Right atrium auricular region (tissue), 2 donors: ENCODE measurements at places on chromosomes 5 and 9.

GRCh38 chr5:67163863-67164595 is 32.6 kb downstream of the CD180 start:
- no peak for DNase-seq

- no peak for DNase-seq
Observed at GRCh38 chr5:114238771-114239313, 123.0 kb upstream of the KCNN2 start.

DNA sequence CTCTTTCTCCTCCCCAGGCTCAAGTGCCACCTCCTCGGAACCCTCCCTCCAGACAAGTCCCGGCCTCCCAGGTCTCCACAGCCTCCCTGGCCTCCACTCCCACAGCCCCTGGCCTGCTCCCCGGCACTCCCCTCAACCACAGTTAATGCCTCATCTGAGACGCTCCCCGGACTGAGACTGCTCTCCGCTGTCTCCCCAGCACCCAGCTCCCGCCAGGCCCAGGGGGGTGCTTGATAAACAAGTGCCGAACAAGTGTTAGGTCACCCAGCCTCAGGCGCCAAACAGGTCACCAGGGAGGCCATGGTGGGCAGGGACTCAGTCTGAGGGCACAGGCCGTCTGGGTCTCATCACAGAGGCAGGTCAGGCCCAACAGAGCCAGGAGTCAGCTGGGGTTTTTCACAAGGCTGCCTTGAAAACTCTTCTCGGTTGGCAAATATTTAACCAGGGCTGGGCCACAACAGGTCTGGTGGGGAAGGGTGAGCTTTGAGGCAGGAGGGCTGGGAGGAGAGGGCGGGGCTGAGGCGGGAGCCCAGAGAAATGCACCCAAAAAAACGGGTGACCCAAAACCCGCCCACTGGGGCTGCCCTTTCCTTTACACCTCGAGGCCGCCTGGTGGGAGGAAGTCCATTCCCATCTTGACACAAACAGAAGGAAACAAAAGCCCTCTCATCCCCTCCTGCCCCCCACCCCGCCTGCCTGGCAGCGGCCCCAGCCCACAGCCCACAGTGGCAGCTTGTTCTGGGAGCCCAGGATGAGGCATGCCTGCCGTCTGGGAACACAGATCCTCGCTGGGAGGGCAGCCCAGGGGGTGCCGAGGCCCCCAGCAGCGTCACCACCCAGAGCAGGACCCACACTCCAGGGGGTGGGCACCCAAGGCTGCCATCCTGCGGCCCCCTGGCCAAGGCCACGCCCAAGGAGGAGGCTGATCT is 66.6 kb upstream of the STXBP1 start:
- no peak for DNase-seq

- peak; percentile 13 for DNase-seq
Observed at GRCh38 chr5:149708981-149709594, 21.0 kb upstream of the PPARGC1B start.

DNA sequence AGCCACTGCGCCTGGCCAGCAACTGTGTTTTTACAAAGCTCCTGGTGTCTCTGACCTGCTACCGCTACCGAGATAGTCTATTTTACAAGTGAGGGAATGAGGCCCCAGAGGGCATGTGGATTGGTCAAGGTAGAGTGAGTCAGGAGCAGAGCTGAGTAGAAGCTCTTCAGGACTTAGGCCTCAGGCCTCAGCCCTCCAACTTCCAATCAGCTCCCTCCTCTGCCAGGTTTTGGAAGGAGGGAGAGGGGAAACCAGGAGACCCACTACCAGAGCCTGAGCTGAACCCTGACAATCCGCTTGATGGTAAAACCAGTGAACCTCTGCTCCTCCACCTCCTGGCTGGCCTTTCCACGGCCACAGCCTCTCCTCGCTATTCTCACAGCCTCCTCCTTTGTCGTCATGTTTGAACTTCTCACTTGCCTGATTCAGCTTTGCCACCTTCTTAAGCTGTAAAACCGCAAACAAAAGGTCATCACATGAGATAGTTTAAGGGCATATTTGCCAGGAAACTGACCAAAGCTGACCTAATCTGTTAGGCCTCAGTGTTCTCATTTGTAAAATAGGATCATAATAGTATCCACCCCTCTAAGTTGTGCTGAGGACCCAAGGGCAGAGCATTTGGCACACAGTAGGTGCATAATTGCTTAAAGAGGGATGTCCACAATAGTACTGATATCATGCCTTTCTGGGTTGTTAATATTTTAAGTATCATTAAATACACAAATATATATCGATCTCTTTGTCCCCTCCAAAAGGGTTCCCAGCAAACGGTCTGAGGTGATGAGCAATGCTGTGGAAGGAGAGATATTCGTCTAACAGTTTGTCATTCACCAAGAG is 1.7 kb downstream of the TRAF1 start:
- no peak for DNase-seq

- DNase-seq, result no peak
Observed at GRCh38 chr5:1186351-1187233, 14.8 kb upstream of the SLC6A19 start.

DNA sequence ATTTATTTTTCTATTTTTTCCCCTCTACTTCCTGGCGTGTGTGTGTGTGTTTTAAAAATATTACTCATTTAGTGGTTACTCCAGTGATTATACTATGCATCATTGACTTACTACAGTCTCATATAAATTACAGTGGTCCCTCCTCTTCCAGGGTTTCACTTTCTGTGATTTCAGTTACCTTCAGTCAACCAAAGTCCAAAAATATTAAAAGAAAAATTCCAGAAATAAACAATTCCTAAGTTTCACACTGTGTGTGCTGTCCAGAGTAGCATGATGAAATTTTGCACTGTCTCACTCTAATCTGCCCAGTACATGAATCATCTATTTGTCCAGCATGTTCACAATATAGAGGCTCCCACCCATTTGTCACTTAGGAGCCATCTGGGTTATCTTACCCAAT is 47.4 kb upstream of the CCDC112 start:
- DNase-seq, result no peak

GRCh38 chr5:172315587-172316493 is 32.3 kb upstream of the UBTD2 start:
- DNase-seq, result no peak

DNA sequence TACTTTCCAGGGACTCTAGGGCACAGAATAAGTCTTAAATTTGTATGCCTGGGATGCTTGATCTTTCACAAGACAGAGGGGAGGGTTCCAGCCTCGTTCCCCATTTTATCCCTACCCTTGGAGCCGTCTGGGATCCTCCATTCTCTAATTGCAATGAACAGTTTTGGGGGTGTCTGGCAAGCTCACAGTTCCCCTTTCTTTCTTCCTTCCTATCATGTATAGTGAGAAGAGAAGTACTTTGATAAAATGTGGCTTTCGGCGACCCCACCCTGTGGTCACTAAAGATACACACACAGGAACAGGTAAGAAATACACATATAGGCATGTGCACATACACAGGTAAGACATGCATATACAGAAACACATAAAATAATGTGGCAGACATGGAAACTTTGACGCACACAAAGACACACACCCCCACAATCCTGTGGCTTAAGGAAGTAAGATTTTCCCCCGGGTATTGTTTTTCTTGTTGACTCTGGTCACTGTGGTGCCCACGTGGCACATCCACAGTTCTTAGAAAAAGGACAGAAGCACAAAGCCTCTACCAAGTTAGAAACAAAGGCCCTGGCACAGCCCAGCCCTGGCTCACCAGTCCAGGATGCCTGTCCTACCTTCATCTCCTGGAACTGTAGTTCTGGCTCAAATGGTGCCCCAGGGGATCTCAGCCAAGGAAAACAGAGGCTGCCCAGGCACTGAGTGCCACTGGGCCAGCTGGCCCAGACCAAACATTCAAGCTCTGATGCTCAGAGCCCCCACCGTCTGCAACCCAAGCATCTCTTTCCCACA is 6.3 kb upstream of the SMU1 start:
- DNase-seq, result no peak

- DNase-seq, result peak; percentile 75
Observed at GRCh38 chr9:69412741-69413150, 87.7 kb downstream of the ENTREP1 start.

DNA sequence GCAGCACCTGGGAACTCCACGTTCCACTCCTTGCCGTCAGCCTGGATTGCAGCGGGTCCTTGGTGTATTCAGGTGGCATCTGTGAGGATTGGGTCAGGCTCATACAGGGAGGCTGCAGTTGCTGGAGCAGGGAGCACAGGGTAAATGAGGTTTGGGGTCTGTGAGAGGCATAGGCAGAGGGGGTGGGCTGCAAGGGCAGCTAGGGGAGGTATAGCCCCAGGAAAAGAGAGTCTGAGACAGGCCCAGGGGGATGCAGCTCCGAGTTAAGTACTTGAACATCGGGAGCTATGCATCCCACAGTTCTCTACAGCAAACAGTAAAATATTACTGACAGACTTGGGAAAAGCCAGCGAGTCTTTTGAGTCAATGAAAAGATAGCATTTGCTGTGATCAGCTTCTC is 101.6 kb downstream of the TRIO start:
- no peak for DNase-seq

DNA sequence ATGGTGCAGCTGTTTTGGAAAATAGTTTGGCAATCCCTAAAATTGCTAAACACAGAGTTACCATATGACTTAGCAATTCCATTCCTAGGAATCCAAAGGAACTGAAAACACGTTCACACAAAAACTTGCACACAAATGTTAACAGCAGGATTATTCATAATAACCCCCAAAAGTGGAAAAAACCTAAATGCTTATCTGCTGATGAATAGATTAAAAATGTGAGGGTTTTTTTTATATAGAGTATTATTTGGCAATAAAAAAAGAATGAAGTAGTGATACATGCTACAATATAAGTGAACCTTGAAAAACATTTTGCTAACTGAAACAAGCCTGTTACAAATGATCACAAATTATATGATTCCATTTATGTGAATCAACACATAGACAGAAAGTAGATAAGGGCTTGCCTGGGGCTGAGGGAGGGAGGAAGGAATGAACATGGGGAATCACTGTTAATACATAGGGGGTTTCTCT is 45.1 kb upstream of the TRIO start:
- DNase-seq, result no peak

- no peak for DNase-seq
Observed at GRCh38 chr5:40649463-40650030, 30.2 kb upstream of the PTGER4 start.

DNA sequence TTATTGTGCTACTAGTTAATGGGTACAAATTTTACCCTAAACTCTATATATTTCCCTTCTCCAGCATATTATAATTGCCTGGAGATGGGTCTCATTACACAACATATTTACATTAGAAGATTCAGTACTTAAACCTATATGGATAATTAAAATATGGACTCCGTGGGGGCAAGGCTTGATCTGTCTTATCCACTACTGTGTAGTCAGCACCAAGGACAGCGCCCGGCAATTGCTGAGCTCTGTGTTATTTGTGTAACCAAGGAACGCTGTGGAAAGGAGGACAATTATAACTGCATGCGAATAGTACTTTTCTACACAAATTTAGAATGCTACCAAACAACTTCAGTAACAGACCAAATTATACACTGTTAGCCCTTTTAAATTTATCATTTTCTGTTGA is 77.7 kb downstream of the DNAH5 start:
- DNase-seq, result no peak

GRCh38 chr9:127451608-127451857 is 223 bp downstream of the LRSAM1 start:
- DNase-seq, result no peak

DNA sequence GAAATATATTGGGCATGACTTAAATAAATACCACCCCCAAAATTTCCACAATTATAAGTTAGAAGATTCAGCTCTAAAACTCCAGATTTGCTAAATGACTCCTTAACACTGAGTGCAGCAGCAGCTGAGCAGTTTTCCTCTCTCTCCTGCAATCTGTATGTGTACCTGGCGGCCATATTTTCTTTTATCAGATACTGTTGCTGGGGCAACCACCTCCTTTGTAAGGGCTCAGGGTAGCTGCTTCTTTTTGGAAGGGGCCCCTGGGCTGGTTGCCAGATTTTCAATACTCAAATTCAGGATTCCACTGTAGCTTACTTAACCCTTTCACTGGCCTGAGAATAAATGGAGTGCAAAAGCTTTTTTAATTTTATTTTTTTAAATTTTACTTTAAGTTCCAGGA is 197.0 kb downstream of the TAF11L14 start:
- no peak for DNase-seq

DNA sequence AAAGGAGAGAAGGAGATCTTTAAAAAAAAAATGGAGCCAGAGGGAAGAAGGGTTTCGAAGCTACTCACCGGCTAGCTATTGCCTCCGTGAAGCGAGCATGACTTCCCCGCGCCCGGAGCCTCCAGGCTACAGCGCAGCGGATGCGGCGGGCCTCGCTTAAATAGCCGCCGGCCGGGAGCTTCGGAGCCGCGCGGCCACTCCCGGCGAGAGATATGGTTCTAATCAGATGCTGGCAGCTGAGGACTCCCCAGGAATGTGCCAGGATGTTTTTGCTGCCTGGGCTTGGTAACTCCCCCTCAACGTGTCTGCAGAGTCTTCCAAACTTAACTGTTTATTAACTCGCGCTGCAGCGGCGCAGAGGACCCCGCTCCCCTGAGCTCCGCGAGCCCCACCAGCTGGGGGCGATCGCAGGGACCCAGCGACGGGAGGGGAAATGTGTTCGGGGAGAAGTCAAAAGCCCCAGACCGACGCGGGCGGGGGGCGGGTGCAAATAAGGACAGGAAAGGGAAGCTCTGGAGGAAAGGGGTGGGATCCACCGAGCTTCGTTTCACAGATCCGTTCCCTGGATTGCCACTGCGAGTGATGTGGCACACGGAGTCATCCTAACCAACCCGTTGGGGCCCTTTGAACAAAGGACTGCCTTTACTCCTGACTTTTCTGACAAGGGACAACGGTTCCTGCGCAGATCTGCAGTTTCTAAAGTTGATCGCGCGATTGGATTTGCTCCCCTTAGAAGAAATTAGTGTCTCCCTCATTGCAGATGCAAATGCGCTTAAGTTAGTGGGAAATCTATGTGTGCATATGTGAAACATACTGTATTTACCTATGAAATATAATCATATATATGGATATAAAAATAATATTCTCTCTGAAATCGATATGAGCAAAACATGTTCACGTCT is at the start of gene DAB2:
TSS of gene DAB2 (minus strand) at position 245 of the 902 bp plus-strand sequence. CDS start 30,660 bp downstream, outside the sequence.
- DNase-seq, result peak; percentile 91

DNA sequence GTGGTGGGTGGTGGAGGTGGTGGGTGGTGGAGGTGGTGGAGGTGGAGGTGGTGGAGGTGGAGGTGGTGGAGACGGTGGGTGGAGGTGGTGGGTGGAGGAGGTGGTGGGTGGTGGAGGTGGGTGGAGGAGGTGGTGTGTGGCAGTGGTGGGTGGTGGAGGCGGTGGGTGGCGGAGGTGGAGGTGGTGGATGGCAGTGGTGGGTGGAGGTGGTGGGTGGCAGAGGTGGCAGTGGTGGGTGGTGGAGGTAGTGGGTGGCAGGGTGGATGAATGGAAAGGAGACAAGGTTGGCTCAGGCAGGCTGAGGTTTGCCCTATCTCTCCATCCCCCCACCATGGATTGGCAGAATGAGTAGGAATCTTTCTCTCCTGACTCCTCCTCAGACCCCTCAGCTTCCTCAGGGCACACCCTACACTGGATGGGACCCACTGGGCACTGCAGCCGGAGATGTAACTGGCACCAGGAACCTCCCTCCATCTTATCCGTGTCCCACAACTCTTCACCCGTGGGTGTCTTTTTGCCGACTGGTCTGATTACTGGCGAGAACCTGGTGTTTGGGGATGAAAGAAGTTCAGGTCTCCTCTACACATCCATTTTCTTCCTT is 166.3 kb downstream of the C9orf50 start:
- no peak for DNase-seq
